Activated naive CD8-positive, alpha-beta T cell treated with anti-CD3 and anti-CD28 coated beads, Interleukin-2, amount 50 U/mL, for 24 hours (primary cell): ENCODE measurements at places on chromosomes 1 and 21.

DNA sequence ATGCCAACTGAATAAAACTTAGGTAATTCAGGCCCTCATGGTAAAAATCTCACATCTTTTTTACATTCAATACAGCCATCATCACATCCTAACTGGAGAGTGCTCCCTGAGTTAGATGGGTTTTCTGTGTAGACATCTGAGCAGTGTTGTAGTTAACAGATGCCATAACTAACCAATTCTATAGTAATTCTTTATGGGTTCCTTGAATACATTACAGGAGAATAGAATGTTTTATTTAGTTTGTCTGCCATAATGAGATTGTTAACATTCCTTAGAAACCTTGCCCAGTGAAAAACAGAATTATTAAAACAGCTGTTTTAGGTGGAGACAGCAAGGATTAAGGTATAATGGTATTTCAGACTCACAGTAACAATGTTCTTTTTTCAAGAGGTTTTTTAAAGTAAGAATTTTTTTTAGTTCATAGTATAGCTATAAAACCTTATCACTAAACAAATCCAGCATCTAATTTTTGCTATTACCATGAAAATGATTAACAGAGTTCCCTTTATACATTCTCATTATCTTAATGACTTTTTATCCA lies 95.3 kb downstream of the ATP5PO start:
- DNase-seq, result no peak

DNA sequence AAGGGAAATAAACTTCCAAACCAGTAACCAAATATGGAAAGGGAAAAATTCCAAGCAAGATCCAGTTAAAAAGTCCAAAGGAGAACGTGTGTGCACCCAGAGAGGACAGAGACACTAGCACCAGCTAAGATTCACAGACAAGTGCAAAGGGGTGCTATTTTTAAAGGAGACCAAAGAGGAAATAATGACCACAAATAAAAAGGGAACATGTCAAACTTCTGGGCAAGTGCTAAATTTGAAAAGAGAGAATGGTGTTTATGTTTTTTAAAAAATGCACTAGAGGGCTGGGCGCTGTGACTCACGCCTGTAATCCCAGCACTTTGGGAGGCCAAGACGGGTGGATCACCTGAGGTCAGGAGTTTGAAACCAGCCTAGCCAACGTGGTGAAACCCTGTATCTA lies 8.6 kb downstream of the JAM2 start:
- no peak for DNase-seq

GRCh38 chr1:182687361-182687760 lies 3.0 kb upstream of the RGS8 start:
- DNase-seq, result no peak

- DNase-seq, result no peak
These were observed 96.6 kb downstream of the DPYD start for GRCh38 chr1:97824200-97824599.

- no peak for DNase-seq
These were observed 618.0 kb downstream of the KIF26B start for GRCh38 chr1:245772739-245773138.

GRCh38 chr1:20212685-20213331 lies 26.5 kb upstream of the PLA2G2C start:
- peak; percentile 72 for DNase-seq

- DNase-seq, result no peak
These were observed 68.3 kb upstream of the TARDBP start for GRCh38 chr1:10943991-10944730.

- DNase-seq, result no peak
These were observed 52.0 kb downstream of the GLIS1 start for GRCh38 chr1:53686965-53687267.

DNA sequence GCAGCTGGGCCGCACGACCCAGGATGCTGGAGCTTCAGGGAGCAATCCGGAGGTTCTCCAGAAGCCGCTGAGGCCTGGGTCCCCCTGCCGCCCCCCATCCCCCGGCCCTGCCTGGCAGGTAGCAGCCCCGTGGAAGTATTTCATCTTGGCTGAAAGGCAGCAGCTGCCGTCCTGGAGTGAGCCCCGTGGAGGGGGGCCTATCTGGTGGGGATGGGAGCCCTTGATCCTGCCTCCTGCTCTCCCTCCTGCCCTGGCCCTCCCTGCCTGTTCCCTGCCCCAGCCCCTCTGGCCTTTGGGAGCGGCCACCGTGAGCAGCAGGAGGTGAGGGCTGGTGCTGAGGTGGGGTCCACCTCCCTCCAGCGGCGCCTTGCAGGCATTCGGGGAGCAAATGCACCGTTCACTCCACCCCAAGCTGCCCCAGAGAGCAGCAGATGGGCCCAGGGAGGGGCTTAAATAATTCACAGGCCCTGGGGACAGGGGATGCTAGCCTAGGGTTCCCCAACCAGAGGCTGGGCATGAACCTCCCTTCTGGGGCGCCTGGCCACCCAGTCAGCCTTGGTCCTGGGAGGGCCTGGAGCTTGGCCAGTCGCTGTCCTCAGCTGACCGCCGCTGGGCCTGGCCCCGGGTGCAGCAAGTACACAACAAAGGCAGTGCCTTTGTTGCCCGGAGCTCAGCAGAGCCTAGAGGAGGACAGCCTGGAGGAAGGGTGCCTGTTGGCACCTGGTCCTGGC lies 23.7 kb upstream of the PLCH2 start:
- DNase-seq, result no peak

DNA sequence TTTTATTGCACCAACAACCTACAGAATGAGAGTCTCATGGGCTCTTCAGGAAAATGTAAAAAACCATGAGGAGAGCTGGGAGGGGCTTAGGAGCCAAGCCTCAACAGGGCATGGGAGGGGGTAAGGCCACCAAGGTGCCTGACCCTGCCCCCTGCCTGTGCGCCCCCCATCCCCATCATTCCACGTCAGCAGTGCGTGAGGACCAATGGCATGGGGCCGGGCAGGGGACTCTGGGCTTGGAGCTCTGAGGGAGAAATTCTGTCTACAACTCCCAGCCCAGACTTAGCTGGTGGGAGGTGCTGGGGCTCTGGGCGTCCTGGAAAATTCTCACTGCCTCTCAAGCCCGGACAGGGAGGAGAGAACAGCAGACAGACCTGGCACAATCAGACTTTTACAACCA lies 5.2 kb upstream of the CAMK2N1 start:
- no peak for DNase-seq

GRCh38 chr1:47325528-47325927 lies 8.1 kb upstream of the CMPK1 start:
- DNase-seq, result no peak

DNA sequence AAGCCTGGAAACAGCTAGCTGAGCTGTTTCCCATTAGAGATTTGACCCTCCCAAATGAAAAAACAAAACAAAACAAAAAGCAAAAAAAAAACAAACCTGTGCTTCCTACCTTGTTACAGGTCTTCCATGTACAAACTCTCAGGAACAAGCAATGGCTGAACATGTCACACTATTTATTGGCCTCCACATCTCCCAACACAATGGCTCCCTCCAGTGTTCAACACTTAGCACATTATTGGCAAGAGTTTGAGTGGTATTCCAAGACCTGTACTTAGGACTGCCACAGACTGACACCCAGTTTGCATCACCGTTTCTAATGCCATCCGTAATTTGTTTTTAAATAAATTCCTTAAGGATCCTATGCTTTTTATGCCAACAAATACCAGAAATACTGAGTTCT lies 195.0 kb upstream of the OLFM3 start:
- DNase-seq, result no peak

DNA sequence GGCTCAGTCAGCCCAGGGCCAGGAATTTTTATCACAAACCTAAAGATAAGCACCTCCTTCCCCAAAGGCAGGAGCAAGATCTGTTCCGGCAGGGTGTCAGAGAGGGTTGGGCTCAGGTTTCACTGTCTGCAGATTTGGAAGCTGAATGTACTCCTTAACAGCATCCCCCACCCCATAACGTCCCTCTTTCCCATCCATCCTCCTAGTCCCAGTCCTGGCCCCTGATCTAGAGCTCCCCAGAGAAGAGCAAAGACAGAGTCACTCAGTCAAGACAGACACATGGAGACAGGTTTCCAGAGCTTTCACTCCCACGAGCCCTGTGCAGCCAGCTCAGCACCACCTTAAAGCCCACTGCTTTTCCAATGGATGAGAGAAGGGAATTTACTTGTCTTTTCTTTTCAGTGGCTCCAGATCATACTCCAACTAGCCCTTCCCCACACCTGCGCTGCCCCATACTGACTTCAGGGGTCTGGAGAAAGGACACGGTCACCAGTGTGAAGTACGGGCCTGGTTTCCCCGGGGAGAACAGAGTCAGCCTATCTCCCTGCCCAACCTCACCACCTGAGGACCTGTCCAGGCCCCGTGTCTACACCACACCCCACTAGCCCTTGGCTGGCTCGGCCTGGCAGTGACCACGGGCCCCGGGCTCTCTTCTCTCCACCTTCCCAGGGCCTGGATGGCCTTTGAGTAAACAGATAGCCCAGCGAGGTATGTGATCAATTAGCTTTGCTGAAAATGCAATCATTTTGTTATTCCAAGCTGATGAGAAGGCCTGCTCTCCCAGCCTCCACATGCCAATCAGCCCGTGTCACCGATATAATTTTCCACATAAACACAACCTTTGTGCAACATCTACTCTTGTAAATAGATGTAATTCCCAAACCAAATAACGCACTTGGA lies 249.1 kb downstream of the FOXD2 start:
- DNase-seq, result no peak

DNA sequence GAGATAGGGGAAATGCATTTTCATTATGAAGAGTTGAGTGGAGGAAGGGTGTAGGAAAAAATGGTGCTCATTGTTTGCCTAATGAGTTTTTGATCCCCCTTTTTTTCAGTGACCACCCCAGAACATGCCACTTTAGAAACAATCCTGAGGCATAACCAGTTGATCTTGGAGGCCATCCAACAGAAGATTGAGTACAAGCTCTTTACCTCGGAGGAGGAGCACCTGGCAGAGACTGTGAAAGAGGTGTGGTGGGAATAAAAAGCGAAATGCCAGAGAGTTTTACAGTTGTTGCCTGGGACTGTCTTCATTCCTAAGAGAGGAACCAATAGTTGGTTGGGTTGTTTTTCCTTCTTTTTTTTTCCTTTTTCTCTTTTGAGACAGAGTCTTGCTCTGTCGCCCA lies 54.3 kb upstream of the EPHA8 start:
- no peak for DNase-seq

- DNase-seq, result peak; percentile 17
These were observed 722 bp downstream of the LZIC start for GRCh38 chr1:9942399-9942938.

GRCh38 chr1:111754984-111755330 lies 744 bp upstream of the DDX20 start:
- peak; percentile 29 for DNase-seq

DNA sequence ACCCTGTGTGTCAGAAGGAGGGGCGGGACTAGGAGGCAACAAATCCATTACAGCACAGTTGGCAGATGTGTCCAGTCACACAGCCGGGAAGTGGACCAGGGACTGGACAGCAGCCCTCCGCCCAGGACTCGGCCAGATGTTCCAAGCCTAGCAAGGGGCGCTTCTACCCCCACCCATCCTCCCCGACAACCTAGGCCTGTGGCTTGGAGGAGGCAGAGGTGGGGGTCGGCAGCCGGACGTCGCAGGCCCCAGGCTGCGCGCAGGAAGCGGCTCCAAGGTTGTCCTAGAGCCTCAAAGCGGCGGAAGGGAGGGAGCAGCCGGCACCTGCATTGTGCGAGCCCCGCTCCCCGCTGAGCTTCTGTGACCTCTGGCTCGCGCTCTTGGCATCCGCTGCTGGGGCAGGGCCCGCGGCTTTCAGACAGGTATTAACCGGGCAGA lies 20.6 kb upstream of the MYCL start:
- no peak for DNase-seq

- DNase-seq, result no peak
These were observed 547.9 kb upstream of the TMPRSS15 start for GRCh38 chr21:18951271-18952038.

DNA sequence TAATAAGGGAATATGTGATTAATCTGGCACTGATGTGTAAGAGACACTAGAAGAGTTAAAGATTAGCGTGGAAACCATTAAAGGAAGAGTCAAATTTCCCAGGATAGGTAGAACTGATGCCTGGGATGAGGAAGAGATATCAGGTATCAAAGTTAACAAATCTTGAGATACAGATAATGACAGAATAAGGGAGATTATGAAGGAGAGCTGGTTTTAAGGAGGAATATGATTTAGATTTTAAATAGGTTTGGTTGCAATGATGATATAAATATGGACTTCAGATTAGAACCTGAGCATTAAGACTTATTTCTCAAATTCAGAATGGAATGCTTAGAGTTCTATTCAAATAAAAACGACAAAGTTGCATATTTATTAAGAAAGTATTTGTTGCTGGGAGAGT lies 26.2 kb downstream of the MAGI3 start:
- no peak for DNase-seq

DNA sequence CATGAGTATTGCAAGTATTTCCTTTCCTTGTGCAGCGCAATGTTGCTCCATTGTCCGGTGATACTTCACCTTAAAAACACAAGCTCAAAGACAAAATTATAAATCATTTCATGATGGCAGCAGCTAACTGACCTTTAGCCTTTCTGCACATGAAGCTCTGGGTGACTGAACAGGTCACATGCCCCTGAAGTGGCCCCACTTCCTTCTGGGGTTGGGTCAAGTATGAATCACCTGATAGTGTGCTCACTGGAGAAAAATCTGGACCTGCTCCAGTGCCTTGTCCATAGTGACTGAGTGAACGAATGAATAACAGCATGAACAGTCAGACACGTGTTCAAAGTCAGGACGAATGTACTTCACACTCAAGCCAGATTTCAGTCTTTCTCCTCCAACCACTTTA lies 658.9 kb downstream of the NPHP4 start:
- no peak for DNase-seq

GRCh38 chr1:76471536-76471935 lies 395.7 kb upstream of the ST6GALNAC5 start:
- no peak for DNase-seq

GRCh38 chr1:234409328-234409727 lies 36.1 kb downstream of the COA6 start:
- no peak for DNase-seq

DNA sequence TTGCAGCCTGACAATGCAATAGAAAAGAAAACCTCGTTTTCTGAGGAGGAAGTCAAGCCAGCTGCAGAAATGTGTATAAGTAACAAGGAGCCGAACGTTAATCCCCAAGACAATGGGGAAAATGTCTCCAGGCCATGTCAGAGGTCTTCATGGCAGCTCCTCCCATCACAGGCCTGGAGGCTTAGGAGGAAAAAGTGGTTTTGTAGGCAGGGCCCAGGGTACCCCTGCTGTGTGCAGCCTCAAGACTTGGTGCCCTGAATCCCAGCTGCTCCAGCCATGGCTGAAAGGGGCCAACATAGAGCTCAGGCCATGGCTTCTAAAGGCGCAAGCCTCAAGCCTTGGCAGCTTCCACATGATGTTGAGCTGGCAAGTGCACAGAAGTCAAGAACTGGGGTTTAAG lies 78.0 kb upstream of the HOOK1 start:
- DNase-seq, result no peak
